ENCODE measurements at places on chromosomes 16 and 17. TPM values are rescaled to one million over a fixed set of nuclear protein-coding genes. Genes with fewer than 3 reads are reported as not detected.

GRCh38 chr17:57935833-57936807 lies 19.1 kb downstream of the CUEDC1 start:
- DNase-seq: peak; percentile 64

GRCh38 chr17:35568561-35568960 lies 7.9 kb upstream of the SLFN14 start:
- DNase-seq: no peak

- no peak for DNase-seq
Observed at GRCh38 chr17:38867179-38867967, 2.5 kb upstream of the LASP1 start.

DNA sequence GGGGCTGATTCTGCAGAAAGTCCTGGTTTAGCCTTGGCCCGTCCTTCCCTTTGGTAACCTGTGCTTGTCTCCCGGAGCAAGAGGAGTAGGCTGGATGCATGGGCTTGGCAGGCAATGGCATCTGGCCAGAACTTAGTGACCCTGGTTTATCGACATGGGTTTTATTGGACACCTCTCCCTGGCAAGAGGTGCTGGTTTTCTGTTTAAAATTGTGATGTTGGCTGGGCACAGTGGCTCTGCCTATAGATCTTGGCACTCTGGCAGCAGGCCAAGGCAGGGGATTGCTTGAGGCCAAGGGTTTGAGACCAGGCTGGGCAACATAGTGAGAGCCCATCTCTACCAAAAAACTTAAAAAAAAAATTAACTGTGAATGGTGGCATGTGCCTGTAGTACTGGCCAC lies 31.2 kb downstream of the SLC12A3 start:
- no peak for DNase-seq

DNA sequence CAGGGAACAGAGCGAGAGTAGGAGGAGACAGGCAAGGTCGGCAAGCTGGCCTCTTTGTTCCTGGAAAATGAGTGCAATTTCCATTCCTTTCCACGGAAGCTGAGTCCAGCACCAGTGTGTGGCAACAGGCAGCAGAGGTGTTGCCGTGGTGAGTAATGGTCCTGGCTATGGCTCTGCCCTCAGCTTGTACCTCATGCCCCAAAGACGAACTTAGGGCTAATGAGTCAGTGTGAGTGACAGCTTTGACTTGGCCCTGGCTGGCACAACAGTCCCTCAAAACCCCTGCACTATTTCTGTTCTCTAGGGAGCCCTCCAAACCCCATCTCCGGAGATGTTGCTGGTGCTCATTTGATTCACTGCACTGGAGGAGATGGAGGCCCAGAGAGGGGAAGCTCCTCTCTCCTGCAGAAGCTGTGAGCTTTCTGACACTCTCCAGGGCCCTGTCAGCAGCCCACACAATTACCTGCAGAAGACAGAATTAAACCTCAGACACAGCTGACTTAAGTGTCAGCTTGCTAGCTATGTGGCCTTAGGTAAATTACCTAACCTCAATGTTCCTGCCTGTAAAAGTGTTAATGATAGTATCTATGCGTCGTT lies 129.9 kb downstream of the TMEM132E start:
- DNase-seq: no peak

DNA sequence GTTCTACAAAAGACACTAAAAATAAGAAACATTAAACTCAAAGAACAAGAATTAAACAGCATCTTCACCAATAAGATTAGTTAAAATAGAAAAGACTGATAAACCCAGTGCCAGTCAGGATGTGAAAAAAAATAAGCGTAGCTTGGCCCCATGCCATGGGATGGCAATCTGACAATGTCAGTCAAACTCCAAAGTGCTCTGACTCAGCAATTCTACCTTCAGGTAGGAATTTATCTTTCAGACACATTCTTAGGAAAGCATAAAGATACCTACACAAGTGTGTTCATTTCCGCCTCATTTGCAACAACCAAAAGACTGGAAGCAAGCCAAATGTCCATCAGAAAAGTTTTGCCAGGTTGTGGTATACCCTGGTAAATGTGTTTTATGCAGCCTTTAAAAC lies 9.1 kb upstream of the MPO start:
- no peak for DNase-seq

DNA sequence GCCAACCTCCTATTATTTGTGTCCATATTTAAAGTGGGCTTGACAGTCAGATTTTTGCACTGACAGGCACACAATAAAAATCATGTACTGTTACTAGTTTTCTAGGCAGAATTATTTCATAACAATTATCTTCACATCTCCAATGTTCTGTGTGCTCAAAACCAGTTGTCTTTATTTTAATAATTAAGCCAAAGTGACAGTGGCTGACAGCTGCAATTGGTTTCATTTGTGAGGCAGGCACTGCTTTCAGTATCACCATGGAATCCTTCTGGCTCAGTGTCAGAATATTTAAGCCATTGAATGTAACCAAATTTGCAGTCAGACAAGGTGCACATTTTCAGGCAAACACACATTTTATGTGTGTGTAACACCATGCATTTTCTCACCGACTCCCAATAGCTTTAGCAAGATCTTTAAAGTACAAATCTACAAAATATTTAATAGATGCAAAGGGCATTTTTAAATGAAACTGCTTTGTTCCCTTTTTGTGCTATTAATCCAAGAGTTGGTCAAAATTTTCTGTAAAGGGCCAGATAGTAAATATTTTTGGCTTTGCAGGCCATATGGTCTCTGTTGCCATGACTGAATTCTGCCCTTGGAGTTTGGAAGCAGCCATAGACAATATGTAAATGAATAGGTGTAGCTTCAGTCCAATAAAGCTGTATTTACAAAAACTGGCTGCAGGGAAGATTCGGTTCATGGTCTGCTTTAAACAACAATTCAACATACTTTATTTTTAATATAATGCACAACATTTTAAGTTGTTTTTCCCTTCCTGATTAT lies 486.0 kb downstream of the KCNJ2 start:
- DNase-seq: no peak

DNA sequence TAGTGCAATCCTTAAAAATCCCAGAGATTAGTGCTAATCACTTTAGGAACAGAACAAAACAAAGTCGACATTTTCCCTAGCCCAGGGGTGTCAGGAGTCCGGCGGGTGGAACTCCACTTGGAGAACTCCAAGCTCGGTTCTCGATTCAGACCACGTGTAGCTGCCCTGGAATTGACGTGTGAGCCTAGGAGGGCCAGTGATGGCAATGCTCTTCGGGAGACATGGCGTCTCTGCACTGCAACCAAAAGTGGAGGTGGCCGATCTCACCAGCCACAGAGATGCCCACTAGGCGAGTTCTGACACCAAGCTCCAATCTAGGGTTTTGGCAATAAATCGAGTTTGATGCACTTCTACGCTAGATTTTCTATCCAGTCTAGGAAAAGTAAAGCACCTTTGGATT lies 17.6 kb downstream of the MAP1LC3B start:
- no peak for DNase-seq

Gene SPATA32
- total RNA-seq: not detected

Gene NAGS
- total RNA-seq: 0.94 TPM

All from aorta (tissue), 5 donors.